ENCODE measurements at places on chromosomes 3 and 15.
A peak's percentile ranks its signal among the peaks of the same experiment; 100 is the strongest.

DNA sequence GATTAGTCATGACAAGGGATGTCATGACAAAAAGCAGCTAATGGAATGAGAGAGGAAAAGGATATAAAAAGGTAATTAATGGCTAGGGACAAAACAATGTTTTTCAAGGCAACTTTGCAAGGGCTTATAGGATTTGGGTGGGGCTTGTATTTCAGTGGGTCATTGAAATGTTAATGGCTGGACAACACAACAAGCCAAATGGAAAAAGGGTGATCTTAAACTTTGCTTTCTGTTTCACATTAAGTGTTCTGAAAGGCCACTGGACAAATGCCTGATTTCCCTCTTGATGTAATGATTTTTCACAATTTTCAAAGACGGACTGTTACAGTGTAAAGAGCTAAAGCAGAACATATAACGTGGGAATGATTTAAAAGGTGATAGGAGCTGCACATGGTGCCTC lies 345.0 kb downstream of the TUSC7 start:
- no peak for DNase-seq

DNA sequence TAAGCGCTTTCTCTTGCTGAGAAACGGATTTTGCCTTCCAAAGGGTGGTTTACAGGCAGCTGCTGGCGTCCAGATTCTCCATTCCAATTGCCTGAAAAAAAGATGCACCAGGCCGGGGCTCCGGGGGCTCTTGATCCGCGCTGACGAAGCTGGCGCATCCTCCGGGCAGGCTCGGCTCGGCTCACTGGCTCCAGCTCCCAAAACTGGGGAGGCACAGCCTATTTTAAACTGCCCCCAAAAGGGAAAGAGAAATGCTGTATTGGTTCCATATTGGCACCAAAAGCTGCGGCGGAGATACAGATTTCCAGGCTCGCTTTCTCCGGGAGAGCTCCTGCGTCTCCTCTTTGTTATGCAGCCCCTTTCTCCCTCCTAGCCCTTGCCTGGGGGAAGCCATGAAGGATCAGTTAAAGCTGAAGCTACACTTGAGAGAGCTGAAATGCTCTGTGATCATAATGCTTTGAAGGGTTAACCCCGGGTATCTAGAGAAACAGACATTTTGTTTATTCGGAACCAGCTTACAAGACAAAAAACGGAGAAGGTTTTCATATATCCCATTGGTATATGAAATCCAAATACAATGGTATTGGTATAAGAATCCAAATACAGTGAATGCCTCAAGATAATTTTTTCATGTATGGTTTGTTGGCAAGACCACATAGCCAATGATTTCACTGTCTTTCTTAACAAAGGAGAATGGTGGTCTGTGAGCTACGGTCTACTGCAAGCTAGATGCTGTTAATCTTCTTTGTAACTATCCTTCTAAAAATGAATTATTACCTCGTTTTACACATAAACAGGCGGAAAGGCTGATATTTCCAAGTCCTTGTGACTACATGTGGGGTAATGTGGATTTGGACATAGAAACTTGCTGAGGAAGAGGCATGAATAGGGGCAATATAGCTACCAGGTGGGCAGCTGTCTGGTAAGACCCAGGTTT lies 693 bp downstream of the CD200 start:
- peak; percentile 74 for DNase-seq

GRCh38 chr3:17399586-17399985 lies 342.8 kb downstream of the TBC1D5 start:
- no peak for DNase-seq

DNA sequence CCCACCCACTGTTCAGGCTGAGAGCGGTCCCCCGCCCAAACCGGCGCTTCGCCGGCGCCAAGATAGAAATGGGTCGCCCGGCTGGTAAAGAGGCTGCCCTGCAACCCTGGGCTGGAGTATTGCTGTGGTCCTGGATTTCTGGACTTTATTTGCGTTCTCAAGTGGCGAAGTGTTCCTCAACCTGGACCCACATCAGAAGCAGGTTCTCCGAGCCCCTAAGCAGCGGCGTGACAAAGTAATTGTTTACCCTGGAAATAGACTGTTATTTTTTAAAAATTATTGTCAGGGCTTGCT lies 481 bp upstream of the DYNC1LI1 start:
- DNase-seq = no peak

DNA sequence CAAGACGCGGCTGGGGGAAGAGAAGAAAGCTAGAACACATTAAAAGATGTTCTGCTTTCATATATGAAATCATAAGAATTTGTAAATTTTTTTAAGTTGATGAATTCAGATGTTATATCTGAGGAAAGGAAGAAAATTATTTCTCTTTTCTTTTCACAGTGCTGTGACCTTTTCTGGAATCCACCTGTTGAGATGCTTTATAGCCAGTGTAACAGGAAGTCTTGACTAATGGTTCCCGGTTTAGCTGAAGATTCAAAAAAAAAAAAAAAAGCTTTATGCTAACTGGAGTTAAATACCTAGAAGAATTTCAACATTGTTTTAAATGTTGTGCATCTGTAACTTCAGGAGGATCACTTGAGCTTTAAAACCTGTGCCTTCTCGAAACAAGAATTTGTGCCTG lies 9.9 kb downstream of the GTPBP8 start:
- DNase-seq = no peak

DNA sequence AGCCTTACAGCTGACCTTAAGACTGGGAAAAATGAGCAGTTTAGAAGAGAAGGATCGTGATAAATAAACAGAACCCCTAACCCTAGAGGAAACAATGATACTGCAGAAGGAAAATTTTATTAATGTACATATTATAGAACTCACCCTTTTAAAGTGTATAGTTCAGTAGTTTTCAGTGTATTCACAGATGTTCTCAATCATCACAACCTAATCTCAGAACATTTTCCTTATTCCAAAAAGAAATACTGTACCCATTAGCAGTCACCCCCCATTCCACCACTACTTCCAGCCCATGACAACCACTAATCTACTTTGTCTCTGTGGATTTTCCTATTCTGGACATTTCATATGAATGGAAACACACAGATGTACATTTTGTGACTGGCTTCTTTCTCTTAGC lies 90.2 kb upstream of the AGTR1 start:
- DNase-seq = no peak

GRCh38 chr15:65818927-65819562 lies 27.0 kb upstream of the DENND4A start:
- DNase-seq = no peak

DNA sequence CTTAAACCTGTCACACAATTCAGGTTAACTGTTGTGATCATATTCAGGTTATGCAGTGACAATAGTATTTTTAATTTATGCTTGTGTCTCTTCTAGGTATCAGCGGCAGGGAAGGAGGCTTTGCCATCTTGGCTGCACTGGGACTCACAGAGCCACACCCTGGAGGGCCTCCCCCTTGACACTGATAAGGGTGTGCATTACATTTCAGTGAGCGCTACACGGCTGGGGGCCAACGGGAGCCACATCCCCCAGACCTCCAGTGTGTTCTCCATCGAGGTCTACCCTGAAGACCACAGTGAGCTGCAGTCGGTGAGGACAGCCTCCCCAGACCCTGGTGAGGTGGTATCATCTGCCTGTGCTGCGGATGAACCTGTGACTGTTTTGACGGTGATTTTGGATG lies 23.6 kb upstream of the BSN start:
- DNase-seq = no peak

DNA sequence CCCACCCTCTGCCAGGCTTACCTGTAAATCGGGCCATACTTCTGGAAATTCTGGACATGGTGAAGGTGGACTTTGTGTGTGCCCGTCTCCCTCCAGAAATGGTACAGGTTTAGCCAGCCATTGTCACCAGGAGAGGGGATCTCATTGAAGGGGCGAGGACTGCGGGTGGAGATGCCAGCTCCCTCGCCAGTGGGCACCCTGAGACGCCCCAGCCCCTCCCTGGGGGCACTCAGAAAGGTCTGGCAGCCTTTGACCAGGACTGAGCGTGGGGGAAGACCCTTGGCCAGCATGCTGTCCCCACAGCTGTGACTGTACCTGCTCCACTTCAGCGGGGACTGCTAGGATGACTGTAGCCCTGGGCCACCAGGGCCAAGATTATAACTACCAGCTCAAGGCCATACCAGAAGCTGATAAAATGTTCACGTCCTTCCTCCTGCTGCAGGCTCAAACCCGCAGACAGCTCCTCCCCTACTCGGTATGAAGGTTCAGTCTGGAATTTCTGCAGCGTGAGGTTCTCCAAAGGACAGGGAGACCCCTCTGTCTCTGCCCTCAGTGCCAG lies at the start of gene CYP11A1:
Gene CYP11A1 (minus strand): TSS at position 351 of the 559 bp plus-strand sequence. CDS start 61 bp downstream, at position 290.
- no peak for DNase-seq

GRCh38 chr15:51904931-51905330 lies 66.6 kb downstream of the LEO1 start:
- no peak for DNase-seq

GRCh38 chr3:185583925-185584324 lies 2.2 kb upstream of the SENP2 start:
- no peak for DNase-seq
